ENCODE measurements at places on chromosomes 6 and 20.

DNA sequence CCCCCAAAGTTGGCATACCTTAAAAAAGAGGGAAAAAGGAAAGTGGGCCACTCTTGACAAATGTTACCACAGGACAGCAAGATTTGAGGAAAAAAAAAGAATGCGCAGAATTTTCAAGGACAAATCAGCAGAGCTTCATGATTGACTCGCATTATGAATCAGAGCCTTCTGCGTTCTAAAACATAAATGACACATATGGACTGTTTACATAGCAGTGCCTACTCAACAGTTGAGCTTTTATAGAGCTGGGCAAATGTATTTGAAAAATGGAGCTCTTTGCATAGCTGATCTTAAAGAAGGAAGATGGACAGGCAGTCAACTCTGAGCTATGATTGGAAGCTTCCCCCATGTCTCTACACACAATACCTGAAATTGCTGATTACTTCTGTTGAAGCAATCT lies 213.2 kb upstream of the NT5E start:
- no peak for DNase-seq

DNA sequence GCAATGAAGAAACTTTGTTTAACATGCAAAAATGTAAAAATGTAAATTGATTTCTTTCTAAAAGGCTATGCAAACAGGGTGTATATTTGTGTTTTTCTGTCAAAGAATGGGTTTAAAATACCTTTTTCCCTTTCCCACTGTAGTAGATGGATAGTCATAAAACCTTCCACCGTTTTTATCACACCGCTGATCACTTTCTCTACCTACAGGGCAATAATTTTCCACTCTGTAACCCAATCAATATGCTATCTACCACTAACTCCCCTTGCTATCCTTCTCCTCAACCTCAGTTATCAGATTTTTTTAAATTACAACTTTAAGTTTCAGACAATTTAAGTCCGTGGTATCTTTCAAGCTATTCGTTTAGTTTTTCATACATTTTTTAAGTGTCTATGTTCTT lies 91.4 kb upstream of the ARID1B start:
- no peak for DNase-seq

- DNase-seq, result no peak
Measured at GRCh38 chr6:161511447-161512095, 237.7 kb upstream of the AGPAT4 start.

GRCh38 chr6:54578261-54578660 lies 268.3 kb upstream of the FAM83B start:
- no peak for DNase-seq

GRCh38 chr6:108947114-108947854 lies 99.1 kb downstream of the ARMC2 start:
- DNase-seq, result no peak

GRCh38 chr20:46030284-46031013 lies 1.4 kb downstream of the SLC12A5 start:
- no peak for DNase-seq

DNA sequence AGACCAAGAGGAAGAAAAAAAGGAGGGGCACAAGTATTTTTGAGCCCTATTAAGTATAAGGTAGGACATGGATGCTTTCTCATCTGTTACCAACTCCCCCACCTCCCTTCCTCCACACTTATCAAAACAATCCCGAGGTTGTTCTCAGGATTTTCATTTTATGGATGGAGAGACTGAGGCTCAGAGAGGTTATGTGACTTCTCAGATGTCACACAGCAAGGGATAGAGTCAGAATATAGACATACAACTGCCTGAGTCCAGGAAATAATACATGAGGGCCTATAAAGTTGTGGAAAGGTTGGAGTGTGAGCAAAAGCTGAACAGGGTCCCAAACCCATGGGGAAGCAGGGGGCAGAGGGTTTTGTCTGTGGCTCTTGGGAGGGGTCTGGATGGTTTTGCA lies 19.3 kb downstream of the KCNK17 start:
- no peak for DNase-seq

GRCh38 chr6:137863091-137863797 lies 3.8 kb upstream of the TNFAIP3 start:
- DNase-seq, result no peak

DNA sequence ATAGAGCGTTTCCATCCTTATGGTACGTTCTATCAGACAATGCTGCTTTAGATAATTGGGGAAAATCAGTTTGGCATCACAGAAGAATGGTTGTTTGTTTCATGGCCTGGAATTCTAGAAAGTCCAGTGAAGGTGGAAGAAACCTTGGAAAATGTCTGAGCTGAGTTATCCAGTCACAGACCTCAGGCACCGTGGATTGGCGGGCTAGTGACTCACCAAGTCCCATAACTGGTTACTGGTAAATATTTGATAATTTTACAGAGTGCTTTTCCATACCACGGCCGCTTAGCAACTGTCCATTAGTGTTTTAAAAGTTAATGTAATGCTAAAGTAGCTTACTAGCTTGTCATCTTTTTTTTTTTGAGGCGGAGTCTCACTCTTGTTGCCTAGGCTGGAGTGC lies 99.4 kb downstream of the SLC35B3 start:
- no peak for DNase-seq

GRCh38 chr6:108648191-108648590 lies 87.5 kb downstream of the FOXO3 start:
- no peak for DNase-seq

- DNase-seq, result peak; percentile 22
Measured at GRCh38 chr6:4281341-4282293, 146.2 kb upstream of the ECI2 start.

DNA sequence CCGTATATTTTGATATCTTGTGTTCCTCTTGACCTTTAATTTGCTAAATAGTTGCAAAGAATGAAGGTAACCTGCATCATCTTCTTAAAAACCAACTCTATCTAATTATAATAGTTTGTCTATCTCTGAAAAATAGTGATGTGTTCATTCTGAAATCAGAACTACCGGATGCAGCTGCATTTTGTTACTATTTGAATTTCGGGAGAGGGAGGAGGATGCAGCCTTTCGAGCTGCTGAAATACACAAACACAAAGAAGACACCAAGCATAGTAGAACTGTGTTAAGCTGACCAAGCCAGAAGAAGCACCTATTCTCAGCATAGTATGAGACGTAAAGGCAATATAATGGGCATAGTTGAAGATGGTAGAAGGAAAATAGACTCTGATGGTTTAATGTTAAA lies 33.1 kb downstream of the PTPN1 start:
- DNase-seq, result no peak

DNA sequence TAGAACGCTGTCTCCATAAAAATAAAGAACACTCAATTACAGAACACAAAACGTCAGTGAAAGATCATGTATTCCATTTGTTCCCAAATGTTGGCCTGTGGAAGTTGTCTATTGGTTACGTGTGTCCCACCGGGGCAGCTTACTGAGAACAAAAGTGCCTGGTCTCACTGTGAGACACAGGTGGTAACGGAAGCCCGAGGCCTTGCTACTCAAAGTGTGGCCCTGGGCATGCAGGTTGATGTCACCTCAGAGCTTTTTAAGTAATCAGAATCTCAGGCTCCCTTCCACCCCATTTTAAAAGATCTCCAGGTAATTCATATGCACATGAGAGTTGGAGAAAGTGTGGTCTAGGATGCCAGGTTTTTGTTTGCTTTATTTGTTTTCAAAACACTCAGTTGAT lies 422.5 kb upstream of the OPRM1 start:
- no peak for DNase-seq

- no peak for DNase-seq
Measured at GRCh38 chr20:41101660-41102059, 35.7 kb upstream of the PLCG1 start.

- no peak for DNase-seq
Measured at GRCh38 chr20:63020681-63021080, 13.9 kb upstream of the BHLHE23 start.

GRCh38 chr20:44745598-44746366 lies at the start of gene KCNK15:
KCNK15 (plus strand) TSS chr20:44745865; CDS start chr20:44745911, 46 bp downstream.
- DNase-seq, result peak; percentile 35

GRCh38 chr20:1823450-1823844 lies 71.8 kb upstream of the SIRPA start:
- DNase-seq, result no peak

- no peak for DNase-seq
Measured at GRCh38 chr6:156876302-156876701, 99.1 kb downstream of the ARID1B start.

GRCh38 chr20:34948030-34948429 lies 7.6 kb downstream of the GSS start:
- DNase-seq, result no peak

DNA sequence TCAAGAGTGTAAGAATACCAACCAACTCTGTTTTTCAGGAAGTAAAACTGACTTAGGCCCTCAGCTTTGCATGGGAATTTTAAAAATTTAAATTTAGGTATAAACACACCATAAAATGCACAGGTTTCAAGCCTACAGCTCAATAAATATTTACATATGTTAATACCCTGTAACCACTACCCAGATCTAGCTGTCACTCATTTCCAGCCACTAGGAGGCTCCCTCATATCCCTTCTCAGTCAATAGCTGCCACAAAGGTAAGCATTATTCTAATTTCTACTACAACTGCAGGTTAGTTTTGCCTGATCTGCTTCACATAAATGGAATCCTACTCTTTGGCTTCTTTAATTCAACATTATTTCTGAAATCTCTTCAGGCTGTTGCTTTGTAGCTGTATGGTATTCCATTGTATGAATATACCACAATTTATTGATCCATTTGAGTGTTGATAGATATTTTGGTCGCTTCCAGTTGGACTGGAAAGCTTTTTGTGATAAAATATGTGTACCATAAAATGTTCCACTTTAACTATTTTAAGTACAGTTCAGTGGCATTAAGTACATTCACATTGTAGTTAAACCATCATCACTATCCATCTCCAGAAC lies 32.5 kb upstream of the MEI4 start:
- no peak for DNase-seq

- no peak for DNase-seq
Measured at GRCh38 chr20:4571759-4572531, 149.8 kb upstream of the PRND start.

DNA sequence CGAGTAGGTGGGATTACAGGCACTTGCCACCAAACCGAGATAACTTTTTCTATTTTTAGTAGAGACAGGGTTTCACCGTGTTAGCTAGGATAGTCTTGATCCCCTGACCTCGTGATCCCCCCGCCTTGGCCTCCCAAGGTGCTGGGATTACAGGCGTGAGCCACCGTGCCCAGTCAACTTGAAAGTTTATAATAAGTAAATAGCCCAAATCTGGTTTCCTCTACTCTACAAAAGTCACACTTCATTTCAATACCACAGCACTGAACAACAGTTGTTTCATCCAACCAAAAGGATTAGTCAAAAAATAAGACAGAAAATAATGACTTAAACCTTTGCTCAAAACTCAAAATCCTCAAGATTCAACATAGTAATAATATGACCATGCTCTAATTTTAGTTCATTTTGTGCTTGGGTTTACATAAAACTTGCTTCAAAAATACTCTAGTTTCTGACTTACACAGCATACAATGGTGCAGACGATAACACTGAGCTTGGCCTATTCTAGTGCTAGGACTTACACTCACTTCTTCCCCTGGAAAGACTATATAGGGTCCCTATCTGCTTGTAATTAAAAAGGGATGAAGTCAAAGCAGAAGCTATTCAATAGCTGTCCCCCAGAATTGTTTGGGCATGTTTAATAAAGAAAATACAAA lies 56.7 kb downstream of the NT5E start:
- no peak for DNase-seq

DNA sequence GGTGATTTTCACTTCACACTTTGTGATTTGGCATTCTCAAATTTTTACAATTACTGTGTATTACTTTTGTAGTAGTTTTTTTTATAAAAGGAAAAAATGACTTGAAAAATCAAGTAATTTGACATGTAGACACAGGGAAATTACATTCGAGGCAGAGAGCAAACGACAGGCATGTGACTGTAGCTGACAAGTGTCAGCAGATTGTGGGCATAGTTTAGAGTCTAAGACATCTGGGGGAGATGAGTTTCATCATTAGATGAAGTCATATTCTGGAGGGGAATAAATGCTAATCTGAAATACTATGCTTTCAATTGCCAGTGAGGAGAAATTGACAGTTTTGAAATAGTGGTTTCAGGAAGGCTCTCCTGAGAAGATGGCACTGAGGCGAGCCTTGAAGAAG lies 126.0 kb downstream of the MTHFD1L start:
- DNase-seq, result no peak

DNA sequence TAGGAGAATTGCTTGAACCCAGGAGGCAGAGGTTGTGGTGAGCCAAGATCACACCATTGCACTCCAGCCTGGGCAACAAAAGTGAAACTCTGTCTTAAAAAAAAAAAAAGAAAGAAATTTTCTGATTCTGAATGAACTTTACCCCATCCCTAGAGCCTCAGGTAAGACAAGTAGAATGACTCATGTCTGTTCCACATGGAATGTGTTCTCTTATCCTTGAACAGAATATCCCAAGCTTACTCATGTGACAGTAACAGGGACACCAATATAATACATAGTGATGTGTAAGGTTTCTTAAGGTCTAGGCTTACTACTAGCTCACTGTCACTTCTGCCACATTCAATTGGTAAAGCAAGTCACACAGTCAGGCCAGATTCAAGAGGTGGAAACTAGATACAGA lies 219.6 kb upstream of the BTBD3 start:
- no peak for DNase-seq

GRCh38 chr6:40996591-40997233 lies 42.3 kb downstream of the UNC5CL start:
- no peak for DNase-seq

DNA sequence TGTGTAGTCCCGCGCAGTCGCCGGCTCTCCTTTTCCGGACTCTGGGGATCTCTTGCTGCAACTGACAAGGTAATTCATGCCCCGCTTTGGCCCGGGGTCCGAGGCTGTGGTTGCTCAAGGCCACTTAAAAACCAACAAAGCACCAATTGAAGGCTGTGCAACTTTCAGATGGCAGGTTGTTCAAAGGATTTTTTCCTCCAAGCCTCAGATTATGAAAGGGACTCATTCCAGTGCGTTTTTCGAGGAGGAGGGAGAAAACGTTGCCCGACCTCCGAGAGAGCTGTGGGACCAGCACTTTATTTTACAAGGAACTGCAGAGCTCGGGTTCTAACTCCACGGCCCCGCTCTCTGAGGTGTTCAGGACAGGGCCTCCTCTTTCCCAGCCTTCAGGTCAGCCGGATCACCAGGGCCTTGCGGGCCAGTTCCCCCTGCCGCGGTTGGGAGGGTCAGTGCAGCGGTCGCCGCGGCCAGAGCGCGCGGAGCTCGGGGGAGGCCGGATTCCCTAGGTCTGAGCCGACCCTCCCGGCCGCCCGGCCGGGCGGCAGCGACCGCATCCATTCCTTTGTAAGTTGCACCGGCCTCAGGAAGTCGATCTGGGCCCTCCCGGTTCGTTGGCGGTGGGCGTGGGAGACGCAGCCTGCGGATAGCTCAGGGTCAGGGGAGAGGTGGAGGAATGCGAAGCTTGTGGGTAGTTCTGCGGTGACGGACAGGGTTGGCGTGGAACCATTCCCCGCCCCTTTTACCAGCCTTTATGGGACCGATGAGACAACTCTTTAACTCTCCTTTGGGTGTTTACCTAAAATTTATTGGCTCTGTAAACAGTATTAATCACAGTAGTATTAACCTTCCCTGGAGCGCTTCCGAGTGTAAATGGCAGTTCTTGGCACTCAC lies 1.6 kb downstream of the UTRN start:
- peak; percentile 19 for DNase-seq

All from CD4-positive, alpha-beta T cell treated with Interleukin-21 for 1 hour (primary cell).